Endothelial cell of umbilical vein (primary cell): ENCODE measurements at places on chromosomes 12 and 14. TPM values are rescaled to one million over a fixed set of nuclear protein-coding genes. Genes with fewer than 3 reads are reported as not detected.

CIT gene
- total RNA-seq, result 50.1 and 61.8 TPM in 2 replicates

LRCOL1 gene
- total RNA-seq, result 1.2 TPM in 1 of 2 replicates, not detected in the other

DNA sequence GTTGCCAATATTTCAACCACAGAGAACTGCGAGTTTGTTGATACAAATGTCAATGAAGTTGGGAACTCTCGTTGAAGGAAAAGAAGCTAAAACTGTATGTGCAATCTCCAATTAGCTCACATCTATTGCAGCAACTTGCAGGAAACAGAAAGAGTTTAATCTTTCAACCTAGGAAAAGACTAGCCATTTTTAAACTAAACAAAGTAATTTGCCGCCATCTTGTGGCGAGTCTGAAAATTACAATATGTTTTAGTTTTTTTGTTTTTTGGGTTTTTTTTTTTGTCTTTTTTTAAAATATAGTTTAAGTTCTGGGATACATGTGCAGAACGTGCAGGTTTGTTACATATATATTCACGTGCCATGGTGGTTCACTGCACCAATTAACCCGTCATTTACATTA lies 131.2 kb upstream of the FOXG1 start:
- no peaks in the 10 kb centered on the region for H3K4me1 ChIP-seq
- H3K4me3 ChIP-seq, result no peak overlapping the region
- no peaks in the 10 kb centered on the region for H3K36me3 ChIP-seq
- no peaks in the 10 kb centered on the region for H3K27me3 ChIP-seq

DNA sequence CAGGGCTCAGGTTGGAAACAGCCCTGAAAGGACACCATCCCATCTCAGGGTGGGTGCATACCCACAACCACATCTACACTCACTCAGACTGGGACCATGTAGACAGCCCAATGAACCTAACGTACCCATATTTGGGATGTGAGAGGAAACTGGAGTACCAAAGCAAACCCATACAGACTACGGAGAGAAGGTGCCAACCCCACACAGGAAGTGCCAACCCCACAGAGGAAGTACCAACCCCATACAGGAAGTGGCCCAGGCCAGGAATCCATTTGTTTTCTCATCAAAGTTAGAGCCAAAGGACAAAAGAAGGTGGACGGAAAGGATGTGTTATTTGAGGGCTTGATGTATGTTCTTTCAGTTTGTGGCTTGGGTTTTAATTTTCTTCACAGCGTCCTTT lies 19.5 kb upstream of the SPIC start:
- H3K27me3 ChIP-seq, result no peaks in the 10 kb centered on the region
- H3K36me3 ChIP-seq, result no peaks in the 10 kb centered on the region
- no peak overlapping the region for H3K27ac ChIP-seq
- DNase-seq, result no peak
- no peak overlapping the region for H3K4me3 ChIP-seq
